ENCODE measurements at places on chromosomes 3 and 15. TPM values are rescaled to one million over a fixed set of nuclear protein-coding genes. Genes with fewer than 3 reads are reported as not detected.

JMJD7 gene
- total RNA-seq = 16.4 TPM

DNA sequence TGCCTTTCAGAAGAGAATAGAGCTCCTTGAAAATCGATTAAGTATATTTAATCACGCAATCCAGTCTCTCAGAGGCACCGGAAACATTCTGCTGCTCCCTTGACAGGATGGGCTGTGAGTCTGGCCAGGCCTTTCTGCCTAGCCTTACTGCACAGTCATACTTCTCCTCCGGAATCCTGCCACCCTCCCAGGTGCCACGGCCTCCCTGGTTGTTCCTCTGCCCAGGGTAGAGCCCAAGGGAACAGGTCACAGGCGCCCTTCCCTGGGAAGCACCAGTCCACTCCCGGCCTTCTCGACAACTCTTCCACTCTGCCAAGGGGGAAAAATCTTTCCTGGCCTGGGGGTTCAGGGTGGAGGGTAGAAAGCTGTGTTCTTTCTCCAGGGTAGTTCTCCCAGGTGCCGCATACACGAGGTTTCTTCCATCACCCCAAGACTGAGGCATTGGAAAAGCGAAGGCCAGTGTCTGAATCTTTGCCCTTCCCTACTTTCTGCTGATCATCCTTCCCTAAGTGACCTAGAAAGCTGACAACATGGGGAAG, 17.4 kb upstream of the SYNM start:
- no peak for DNase-seq

PLA2G4E gene
- total RNA-seq = not detected

DNA sequence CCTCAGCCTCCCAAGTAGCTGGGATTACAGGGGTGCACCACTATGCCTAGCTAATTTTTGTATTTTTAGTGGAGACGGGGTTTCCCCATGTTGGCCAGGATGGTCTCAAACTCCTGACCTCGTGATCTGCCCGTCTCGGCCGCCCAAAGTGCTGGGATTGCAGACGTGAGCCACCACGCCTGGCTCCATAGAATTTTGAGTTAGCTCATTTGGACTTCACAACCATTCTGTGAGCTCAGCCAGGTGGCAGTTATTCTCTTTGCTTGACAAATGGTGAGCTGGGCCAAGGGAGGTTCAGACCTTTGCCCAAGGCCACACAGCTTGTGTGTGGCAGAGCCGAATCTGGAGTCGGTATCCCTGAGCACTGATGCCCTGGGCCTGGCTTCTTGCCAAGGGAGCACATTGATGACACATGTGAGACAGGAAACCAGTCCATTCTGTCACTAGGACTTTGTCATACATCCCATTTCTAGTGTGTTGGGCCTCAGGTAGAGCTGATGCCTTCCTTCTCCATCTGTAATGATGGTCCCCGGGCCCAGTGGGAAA, 17.6 kb downstream of the PODXL2 start:
- DNase-seq = no peak

DNA sequence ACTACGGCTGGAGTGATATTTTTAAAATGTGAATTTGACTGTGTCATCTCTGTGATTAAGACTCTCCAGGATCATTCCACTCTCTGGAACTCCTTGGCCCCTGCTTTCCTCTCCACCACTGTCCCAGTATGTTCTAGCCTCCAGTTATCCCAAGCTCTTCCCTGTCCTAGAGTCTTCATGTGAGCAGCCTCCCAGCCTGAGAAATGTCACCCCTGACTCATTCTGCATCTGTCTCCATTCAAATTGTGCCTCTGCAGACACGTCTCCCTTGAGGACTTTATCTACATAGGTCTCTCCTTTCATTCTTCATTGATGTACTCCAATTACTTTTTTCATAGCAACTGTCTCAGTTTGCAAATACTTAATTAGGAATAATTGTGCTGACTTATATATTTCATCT, 317.7 kb upstream of the ADAMTS9 start:
- DNase-seq = no peak

- DNase-seq = no peak
Observed at GRCh38 chr15:51625236-51625635, 2.7 kb upstream of the DMXL2 start.

- DNase-seq = no peak
Observed at GRCh38 chr3:195040094-195040493, 230.9 kb downstream of the XXYLT1 start.

RARRES1 gene
- total RNA-seq = 520 TPM

DNA sequence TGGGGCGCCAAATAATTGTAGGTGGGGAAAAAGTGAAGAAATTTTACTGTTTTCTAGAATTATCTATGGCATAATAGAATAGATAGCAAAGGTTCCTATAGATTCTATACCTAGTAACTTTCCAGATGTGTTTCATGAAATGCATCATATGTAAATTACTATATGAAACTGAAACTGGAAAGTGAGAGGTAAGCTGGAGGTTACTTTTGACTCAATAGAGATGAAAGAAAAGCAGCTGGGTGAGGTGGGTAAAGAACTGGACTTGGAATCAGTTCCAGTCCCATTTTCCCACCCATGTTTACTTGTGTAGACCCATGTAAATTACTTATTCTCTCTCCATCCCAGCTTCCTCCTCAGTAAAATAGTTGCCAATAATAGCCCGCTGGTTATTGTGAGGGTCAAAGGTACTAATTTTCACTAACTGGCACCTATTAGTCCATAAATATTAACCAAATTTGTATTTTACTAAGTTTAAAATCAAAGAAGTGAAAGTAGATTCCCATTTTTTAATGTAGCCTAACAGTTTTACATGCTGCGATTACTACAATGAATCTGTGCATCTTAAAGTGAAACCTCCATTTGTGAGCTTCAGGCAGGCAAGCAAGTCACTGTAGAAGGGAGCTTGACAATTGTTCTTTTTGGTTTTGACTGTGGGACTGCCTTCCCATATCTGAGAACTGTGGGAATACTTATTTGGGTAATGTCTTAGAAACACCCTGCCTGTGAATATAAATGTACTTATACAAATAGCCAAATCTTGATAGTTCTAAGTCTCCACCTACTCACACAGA, 312.1 kb downstream of the SLC9A9 start:
- no peak for DNase-seq

DNA sequence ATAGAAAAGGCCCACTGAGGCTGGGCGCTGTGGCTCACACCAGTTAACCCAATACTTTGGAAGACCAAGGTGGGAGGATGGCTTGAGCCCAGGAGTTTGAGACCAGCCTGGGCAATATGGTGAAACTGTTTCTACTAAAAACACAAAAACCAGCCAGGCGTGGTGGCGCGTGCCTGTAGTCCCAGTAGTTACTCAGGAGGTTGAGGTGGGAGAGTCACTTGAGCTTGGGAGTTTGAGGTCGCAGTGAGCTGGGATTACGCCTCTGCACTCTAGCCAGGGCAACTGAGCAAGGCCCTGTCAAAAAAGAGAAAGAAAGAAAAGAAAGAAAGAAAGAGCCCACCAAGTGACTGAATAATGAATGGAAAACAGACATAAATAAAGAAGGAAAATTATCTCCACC, 32.0 kb downstream of the TAMM41 start:
- DNase-seq = no peak

GRCh38 chr15:97096303-97096835, 765.9 kb downstream of the NR2F2 start:
- no peak for DNase-seq

VEPH1 gene
- 2.2 TPM for total RNA-seq

CGNL1 gene
- 3.5 TPM for total RNA-seq

GRCh38 chr3:78258798-78259197, 1218.9 kb downstream of the ROBO2 start:
- DNase-seq = no peak

GRCh38 chr3:69088063-69088462, 3.3 kb downstream of the ARL6IP5 start:
- no peak for DNase-seq

GRCh38 chr3:52153389-52154096, 680 bp downstream of the POC1A start:
- DNase-seq = no peak

GRCh38 chr3:134104031-134104430, 74.3 kb upstream of the SLCO2A1 start:
- no peak for DNase-seq

DNA sequence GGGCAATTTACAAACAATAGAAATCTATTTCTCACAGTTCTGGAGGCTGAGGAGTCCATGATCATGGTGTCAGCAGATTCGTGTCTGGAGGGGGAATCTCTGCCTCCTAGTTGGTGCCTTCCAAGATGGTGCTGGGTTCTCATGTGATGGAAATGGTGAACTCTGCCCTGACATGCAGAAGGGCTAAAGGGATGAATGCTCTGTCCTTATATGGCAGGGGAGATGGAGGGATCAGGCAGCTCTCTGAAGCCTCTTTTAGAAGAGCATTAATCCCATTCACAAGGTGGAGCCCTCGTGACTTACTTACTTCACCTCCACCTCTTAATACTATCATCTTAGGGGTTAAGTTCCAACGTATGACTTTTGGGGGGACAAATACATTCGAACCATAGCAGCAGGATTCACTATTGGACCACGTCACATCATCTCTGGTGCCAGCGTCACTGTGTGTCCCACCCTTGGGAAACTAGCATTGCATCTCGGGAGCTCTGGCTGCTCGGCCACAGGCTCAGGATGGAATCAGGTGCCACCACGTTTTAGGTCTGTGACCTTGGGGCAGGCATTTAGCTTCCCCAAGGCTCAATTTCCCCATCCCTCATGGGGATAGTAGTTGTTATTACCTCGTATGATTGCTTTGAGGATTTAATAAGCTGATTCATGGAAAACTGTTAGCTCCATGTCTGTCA, 53.0 kb downstream of the SV2B start:
- no peak for DNase-seq

GRCh38 chr15:81785679-81786078, 260.1 kb downstream of the MEX3B start:
- no peak for DNase-seq

- DNase-seq = no peak
Observed at GRCh38 chr3:27723815-27724458, 1.8 kb upstream of the EOMES start.

DNA sequence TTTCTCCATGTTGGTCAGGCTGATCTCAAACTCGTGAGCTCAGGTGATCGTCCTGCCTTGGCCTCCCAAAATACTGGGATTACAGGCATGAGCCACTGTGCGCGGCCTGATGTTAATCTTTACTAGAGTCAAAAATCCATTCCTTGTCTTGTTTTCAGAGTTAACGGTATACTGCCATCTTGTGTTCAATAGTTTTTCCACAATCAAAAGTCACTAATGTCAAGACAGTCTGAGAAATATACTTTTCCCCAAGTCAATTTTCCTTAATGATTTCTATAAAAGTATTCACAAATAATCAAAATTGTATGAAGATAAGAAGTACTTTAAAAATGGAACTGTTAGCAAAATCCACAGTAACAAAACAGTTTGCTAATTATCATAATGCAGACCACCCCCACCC, 8.5 kb downstream of the CRBN start:
- no peak for DNase-seq

- no peak for DNase-seq
Observed at GRCh38 chr3:81105789-81106488, 655.5 kb downstream of the GBE1 start.

- DNase-seq = no peak
Observed at GRCh38 chr3:120370463-120370862, 21.3 kb upstream of the LRRC58 start.

DNA sequence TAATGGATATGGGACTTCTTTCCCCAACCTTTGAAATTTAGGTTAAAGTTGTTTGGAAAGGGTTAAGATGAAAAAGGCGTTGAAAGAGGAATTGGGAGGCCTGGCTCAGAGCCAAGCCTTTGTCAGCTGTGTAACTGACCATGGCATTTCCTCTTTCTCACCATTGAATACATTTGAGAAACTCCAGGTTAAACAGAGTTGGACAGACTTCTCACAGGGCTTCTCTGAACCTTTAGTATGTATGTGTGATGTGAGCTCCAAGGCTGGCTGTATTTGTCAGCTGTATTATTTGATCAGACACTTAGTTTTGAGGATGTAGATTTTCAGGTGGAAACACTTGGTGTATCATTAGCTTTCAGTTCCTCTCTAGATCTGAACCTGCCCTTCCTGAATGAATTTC, 136.4 kb upstream of the GOLGA6L4 start:
- DNase-seq = no peak

GRCh38 chr3:191139736-191140135, 59.3 kb upstream of the OSTN start:
- DNase-seq = no peak

ZNF860 gene
- total RNA-seq = 0.43 TPM

GRCh38 chr3:64088408-64089205, 65.3 kb upstream of the PSMD6 start:
- no peak for DNase-seq

DNA sequence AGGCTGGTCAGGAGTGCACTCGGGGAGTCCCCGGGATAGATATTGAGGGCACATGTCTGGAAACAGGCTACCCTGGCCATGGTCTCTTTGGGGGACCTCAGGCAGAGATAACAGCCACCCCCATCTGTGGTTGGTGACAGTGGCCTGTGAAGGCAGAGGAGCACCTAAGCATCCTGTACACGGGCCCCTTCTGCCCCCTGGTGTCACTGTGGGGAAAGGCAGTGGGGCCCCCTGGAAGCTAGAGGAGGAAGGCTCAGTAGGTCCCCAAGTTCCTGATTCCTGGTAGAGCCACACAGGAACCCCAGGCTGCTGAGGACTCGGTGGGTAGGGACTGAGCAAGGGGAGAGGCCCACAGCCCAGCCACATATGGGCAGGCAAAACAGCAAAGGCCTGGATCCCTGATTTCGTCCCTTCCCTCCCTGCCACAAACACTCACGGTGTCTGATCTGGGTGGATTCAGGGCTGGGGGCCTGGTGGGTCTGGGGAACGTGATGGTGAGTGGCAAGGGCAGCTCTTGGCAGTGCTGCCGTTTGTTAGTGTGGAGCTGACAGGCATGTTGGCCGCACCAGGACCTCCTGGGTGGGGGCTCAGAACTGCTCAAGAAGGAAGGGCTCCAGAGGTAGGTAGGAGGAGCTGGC, 14.1 kb upstream of the CXCR6 start:
- DNase-seq = no peak

- no peak for DNase-seq
Observed at GRCh38 chr3:151998744-151999143, 125.3 kb downstream of the SUCNR1 start.

SCG5 gene
- not detected for total RNA-seq

GRCh38 chr15:79003896-79004295, 59.0 kb upstream of the CTSH start:
- no peak for DNase-seq

DNA sequence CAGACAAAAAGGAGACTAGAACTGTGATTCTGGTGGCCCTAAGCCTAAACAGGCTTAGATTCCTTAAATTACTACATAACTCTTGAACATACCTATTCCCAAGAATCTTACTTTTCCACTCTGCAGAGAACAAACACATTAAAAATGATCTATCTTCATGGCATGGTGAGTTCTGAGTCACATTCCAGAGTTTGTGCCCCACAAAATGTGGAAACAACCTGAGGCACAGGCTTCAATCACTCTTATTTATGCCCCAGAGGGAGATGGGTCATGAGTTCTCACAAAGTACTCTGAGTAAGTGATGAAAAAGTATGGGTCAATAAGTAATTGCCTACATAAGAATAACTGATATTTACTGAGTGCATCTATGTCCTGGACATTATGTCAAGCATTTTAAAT, 137.5 kb upstream of the SLC2A2 start:
- no peak for DNase-seq

FANCD2OS gene
- total RNA-seq = not detected

VWA5B2 gene
- 0.32 TPM for total RNA-seq

OSTN gene
- total RNA-seq = not detected
